Brain pericyte (primary cell): ENCODE measurements at places on chromosomes 1 and 21.

DNA sequence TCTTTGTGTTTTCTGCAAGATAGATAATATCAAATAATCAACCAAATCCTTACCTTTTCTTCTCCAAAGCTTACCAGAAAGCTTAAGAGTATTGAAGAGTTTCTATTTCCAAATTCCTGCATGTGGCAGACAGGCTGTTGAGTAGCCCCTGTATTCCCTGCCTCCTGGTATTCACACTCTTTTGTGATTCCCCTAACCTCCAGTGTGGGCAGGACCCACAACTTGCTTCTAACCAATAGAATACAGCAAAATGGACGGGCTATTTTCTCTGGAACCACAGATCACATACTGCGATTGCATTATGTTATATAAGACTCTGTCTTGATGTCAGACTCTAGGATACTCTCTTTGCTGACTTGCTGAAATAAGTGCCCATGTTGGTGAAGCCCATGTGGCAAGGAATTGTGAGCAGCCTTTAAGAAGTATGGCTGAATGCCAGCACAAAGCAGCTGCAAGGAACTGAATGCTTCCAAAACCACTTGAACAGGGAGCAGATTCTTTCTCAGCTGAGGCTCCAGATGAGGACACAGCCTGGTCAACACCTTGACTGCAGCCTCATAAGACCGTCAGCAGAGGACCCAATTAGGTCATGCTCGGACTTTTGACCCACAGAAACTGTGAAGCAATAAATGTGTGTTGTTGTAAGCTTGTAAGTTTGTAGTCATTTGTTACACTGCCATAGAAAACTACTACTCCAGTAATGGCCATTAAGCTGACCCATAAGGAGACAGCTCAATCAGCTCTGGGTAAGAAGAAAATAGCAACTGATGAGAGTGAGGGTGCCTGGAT, 47.9 kb upstream of the PLXNA2 start:
- DNase-seq, result no peak

DNA sequence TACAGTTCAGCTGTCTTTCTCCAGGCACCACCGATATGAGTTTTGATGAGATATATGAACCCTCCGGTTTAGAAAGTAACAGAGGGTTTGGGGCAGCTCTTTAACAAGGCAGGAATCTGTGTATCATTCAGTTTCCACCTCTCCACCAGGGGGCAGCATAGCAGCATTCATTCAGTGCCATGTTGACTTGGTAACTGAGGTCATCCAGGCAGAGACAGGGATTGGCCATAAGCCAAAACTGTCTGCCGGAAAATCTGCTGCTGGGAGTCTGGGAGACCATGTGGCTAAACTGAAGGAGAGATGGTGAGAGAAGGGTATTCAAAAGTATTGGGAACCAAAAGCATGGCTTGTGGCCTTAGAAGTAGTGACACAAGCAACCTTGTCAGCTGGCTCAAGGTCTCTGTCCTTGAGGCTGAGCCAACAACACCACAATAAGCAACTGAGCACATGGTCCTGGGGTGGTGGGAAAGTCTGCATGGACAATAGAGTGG, 98.5 kb downstream of the LMX1A start:
- DNase-seq, result no peak

GRCh38 chr1:46133181-46133658, 791 bp upstream of the PIK3R3 start:
- DNase-seq, result no peak

- DNase-seq, result no peak
Observed at GRCh38 chr1:20893931-20894330, 106.8 kb upstream of the HP1BP3 start.

DNA sequence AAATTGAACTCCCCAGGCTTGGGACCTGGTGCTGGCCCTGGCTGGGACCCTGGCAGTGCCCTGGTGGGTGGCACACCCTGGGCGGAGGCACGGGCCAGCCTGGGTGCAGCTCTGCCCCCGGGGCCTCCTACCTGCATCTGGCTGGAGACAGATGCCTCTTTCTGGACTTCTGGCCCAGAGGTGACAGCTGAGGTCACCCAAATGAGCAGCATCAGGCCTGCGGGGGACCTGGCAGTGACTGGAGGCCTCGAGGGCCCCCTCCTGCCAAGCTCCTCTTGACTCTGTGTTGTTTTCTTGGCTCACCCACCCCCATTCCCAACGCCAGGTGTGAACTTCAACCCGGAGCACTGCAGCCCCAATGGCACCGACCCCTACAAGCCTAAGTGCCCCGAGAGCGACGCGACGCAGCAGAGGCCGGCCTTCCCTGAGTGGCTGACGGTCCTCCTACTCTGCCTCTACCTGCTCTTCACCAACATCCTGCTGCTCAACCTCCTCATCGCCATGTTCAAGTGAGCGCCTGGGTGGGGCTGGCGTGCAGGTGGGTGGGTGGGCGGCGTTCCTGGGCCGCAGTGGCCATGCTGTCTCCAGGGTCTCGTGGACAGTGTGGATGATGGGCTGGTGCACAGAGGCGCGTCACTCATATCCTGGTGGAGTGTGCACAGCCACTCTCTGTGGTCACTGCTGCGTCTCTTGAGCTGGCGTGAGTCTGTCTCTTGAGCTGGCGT, 41.6 kb upstream of the LRRC3 start:
- no peak for DNase-seq

DNA sequence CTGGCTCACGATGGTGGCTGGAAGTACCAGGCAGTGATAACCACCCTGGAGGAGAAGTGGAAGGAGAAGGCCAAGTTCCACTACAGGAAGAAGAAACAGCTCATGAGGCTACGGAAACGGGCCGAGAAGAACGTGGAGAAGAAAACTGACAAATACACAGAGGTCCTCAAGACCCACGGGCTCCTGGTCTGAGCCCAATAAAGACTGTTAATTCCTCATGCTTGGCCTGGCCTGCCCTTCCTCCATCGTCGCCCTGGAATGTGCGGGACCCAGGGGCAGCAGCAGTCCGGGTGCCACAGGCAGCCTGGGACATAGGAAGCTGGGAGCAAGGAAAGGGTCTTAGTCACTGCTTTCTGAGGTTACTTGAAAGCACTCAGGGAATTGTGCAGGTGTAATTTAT, 10.8 kb downstream of the IL24 start:
- no peak for DNase-seq

DNA sequence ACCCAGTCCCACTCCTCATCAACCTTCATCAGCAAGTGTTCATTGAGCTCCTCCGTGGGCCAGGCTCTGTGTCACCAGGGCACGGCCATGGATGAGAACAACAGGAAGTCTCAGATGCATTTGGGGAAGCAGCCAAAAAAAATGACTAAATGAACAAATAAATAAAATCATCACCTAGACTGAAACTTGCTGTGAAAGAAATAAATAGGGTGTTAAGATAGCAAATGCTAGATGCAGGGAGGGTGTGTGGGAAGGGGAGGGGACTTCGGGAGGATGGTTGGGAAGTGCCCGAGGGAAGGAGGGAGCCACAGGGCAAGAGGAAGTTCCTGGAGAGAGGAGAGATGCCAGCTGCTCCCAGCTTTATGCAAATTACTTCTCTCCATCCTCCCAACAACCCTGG, 696.7 kb downstream of the PTPRU start:
- DNase-seq, result no peak

- DNase-seq, result no peak
Observed at GRCh38 chr1:29333008-29333407, 96.7 kb downstream of the PTPRU start.

DNA sequence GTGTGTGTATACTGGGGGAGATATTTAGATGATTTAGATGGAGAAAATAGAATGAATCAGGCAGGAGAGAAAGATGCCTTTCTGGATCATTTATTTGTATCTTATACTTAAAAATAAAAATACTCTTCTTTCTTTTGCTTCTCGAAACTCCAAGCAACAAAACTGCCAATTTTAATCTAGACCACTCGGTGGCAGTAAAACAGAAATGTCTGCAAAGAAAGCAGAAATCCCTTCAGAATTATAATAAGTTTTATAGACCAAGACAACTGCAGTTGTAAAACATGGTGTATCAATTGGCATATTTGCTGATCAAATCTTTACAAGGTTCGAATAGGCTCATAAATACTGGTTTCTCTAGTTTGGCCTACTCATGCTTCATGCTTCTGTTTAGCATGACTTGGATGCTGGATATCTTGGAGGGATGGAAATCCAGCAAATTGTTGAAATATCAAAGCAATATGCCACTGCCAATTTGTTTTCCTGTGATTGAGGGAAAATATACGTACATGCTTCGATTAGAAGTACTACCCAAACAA, 15.1 kb upstream of the C1orf87 start:
- no peak for DNase-seq

DNA sequence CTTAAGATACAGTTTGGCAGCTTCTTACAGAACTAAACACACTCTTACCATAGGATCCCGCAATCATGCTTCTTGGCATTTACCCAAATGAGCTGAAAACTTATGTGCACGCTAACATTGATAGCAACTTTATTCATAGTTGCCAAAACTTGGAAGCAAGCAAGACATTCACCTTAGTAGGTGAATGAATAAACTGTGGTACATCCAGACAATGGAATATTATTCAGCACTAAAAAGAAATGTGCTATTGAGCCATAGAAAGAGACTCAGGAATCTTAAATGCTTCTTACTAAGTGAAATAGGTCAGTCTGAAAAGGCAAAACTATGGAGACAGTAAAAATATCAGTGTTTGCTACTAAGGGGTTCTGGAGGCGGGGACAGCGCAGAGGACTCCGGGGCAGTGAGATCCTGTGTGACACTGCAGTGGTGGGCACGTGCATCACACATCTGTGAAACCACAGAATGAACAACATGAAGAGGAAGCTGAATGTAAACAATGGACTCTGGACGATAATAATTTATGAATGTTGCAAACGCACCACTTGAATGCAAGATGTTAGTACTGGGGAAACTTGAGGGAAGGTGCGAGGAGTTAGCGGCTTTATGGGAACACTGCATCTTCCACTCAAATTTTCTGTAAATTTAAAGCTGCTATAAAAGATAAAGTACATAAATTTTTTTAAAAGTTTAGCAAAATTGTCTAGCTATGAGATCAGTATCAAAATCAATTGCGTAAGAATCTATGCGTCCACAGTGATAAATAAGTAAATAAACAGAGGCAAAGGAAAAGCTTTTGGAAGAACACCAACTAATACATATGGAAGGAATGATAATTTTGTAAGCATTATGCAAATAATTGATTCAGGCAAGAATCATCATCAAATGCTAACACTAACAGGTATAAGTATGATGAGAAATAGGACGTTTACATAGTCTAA, 15.4 kb upstream of the SPATC1L start:
- DNase-seq, result no peak
